Hepatocyte (in vitro differentiated cells): ENCODE measurements at places on chromosomes 1 and 21. TPM values are rescaled to one million over a fixed set of nuclear protein-coding genes. Genes with fewer than 3 reads are reported as not detected.

The CYP4B1 gene
- total RNA-seq = 0.67 TPM in 1 of 2 replicates, not detected in the other

The APCS gene
- 1.2 TPM in 1 of 2 replicates, not detected in the other for total RNA-seq

The B3GALT2 gene
- 7.9 and 9.7 TPM in 2 replicates for total RNA-seq

The SARS1 gene
- total RNA-seq = 179 and 180 TPM in 2 replicates

GRCh38 chr21:28922368-28922767 lies 70.3 kb downstream of the LTN1 start:
- H3K4me3 ChIP-seq = no peak overlapping the region
- H3K4me1 ChIP-seq = no peaks in the 10 kb centered on the region
- no peak overlapping the region for H3K27ac ChIP-seq
- H3K27me3 ChIP-seq = no peaks in the 10 kb centered on the region
- no peaks in the 10 kb centered on the region for H3K36me3 ChIP-seq

- peaks cover 3% of the 10 kb centered on the region for H3K27me3 ChIP-seq
- peaks cover 4% of the 10 kb centered on the region for H3K4me1 ChIP-seq
- H3K4me3 ChIP-seq = no peak overlapping the region
- no peaks in the 10 kb centered on the region for H3K36me3 ChIP-seq
- peak; percentile 53 for DNase-seq
Measured at GRCh38 chr1:2001773-2002411, 1.7 kb downstream of the CFAP74 start.

DNA sequence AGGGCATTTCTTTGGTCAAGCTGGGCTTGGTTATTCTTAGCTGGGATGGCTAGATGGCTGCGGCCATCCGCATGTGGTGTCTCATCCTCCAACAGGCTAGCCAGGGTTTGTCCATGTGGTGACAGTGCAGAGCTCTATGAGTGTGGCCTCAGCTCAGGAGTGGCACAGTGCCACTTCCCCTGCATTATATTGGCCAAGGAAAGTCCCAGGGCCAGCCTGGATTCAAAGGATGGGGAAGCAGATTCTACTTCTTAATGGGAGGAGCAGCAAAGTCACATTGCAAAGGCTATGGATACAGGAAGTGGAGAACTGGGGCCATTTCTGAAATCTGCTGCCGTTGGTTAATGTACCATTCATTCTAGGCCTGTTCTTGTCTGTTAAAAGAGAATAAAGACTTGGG lies 34.4 kb downstream of the STUM start:
- H3K4me3 ChIP-seq = no peak overlapping the region
- no peaks in the 10 kb centered on the region for H3K4me1 ChIP-seq
- no peaks in the 10 kb centered on the region for H3K36me3 ChIP-seq
- no peak for DNase-seq

GRCh38 chr1:50047916-50048694 lies 24.4 kb upstream of the AGBL4 start:
- DNase-seq = no peak
- H3K27ac ChIP-seq = no peak overlapping the region

- no peak overlapping the region for H3K4me3 ChIP-seq
- no peak for DNase-seq
- no peak overlapping the region for H3K27ac ChIP-seq
- H3K36me3 ChIP-seq = no peaks in the 10 kb centered on the region
Measured at GRCh38 chr1:227673441-227673840, 61.7 kb downstream of the JMJD4 start.

DNA sequence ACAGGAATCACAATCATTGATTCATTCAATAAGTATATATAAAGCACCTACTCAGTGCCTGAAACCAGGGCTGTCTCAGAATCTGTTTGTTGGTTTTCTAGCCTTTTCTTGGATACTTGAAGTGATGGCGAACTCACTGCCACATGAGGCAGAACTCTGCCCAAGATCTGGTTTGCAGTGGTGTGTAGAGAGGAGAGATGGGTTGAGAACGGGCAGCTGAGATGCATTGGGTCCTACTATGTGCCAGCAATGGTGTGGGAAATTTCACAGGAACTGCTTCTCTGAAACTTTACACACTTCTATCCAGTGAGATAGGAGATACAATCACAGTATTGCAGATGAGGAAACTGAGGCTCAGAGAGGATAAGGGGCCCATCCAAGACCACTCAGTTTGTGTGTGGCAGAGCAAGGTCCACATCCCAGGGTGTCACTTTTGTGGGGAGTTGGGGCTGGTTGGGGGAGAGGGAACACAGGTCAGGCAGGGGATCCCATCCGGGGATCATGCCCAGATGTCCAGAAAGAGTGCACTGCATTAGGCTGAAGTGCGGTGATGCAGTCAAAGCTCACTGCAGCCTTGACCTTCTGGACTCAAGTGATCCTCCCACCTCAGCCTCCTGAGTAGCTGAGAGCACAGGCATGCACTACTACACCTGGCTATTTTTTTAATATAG lies 83.7 kb upstream of the IFFO2 start:
- no peak overlapping the region for H3K4me3 ChIP-seq
- no peaks in the 10 kb centered on the region for H3K27me3 ChIP-seq
- no peak overlapping the region for H3K27ac ChIP-seq
- DNase-seq = no peak
- H3K4me1 ChIP-seq = peaks cover 6% of the 10 kb centered on the region

- peak overlapping the region; percentile 34 for H3K27ac ChIP-seq
- H3K4me1 ChIP-seq = peaks cover 18% of the 10 kb centered on the region
- peaks cover 70% of the 10 kb centered on the region for H3K27me3 ChIP-seq
- H3K36me3 ChIP-seq = no peaks in the 10 kb centered on the region
- peak; percentile 58 for DNase-seq
Measured at GRCh38 chr21:33075596-33076195, 5.8 kb downstream of the OLIG1 start.

DNA sequence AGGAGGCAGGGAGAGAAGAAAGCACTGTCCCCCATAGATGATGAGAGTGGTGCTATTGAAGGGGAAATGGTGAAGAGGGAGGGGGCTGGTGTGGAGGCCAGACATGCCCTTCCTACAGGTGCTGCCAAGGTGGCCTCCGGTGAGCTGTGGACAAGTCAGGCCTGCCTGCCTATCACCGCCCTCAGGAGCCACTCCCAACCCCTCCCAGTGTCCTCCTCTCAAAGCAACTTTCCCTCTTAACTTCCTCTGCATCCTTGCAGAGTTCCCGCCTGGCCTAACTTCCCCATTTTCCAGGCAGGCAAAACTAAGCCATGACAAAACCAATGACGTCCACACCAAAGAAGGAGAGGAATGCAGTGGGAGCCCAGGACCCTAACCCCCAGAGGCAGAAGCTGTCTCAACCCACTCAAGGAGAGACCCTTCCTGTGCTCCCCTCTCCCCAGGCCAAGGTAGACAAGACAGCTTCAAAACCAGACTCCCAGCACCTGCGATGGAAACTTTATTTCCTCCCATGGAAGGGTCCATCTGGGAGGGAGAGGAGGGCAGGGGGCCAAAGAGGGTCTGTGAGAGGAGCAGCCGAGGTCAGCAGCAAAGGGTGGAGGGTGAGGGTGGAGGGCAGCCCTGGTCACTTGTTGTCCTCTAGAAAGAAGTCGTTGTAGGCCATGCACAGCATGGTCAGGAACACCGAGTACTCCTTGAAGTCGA lies 1.0 kb upstream of the S100A6 start:
- peaks cover 41% of the 10 kb centered on the region for H3K4me1 ChIP-seq
- peak overlapping the region; percentile 94 for H3K27ac ChIP-seq
- DNase-seq = no peak
- no peaks in the 10 kb centered on the region for H3K36me3 ChIP-seq

- H3K36me3 ChIP-seq = no peaks in the 10 kb centered on the region
- no peak for DNase-seq
- no peaks in the 10 kb centered on the region for H3K27me3 ChIP-seq
- H3K4me3 ChIP-seq = no peak overlapping the region
- no peak overlapping the region for H3K27ac ChIP-seq
Measured at GRCh38 chr1:228099331-228099732, 3.8 kb downstream of the C1orf35 start.

DNA sequence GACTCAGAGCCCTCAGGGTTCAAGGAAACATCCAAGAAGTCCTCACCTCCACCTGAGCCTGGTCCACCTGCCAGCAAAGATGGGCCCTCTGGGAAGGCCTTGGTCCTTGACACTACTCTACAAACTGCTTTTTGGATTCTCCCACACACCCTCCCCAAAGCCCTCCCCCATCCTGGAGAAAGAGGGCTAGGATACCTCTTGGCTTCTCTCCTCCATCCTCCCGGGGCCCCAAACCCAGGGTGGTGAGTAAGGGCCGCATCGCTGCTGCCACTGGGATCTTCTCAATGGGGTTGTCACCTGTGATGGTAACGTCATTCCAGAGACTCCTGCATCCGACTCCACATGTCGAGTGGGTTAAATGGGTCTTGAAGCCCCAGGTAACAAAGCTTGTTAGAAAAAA lies 26.6 kb downstream of the MATN1 start:
- H3K36me3 ChIP-seq = no peaks in the 10 kb centered on the region
- H3K4me1 ChIP-seq = peaks cover 4% of the 10 kb centered on the region
- H3K4me3 ChIP-seq = no peak overlapping the region
- H3K27ac ChIP-seq = no peak overlapping the region
- H3K27me3 ChIP-seq = no peaks in the 10 kb centered on the region
- DNase-seq = no peak

GRCh38 chr1:113508364-113509164 lies 118.2 kb downstream of the MAGI3 start:
- no peaks in the 10 kb centered on the region for H3K36me3 ChIP-seq
- peak overlapping the region; percentile 38 for H3K27ac ChIP-seq
- no peak overlapping the region for H3K4me3 ChIP-seq
- H3K4me1 ChIP-seq = peaks cover 8% of the 10 kb centered on the region

GRCh38 chr1:78176448-78176847 lies 130.7 kb downstream of the GIPC2 start:
- no peaks in the 10 kb centered on the region for H3K4me1 ChIP-seq
- no peak overlapping the region for H3K4me3 ChIP-seq

DNA sequence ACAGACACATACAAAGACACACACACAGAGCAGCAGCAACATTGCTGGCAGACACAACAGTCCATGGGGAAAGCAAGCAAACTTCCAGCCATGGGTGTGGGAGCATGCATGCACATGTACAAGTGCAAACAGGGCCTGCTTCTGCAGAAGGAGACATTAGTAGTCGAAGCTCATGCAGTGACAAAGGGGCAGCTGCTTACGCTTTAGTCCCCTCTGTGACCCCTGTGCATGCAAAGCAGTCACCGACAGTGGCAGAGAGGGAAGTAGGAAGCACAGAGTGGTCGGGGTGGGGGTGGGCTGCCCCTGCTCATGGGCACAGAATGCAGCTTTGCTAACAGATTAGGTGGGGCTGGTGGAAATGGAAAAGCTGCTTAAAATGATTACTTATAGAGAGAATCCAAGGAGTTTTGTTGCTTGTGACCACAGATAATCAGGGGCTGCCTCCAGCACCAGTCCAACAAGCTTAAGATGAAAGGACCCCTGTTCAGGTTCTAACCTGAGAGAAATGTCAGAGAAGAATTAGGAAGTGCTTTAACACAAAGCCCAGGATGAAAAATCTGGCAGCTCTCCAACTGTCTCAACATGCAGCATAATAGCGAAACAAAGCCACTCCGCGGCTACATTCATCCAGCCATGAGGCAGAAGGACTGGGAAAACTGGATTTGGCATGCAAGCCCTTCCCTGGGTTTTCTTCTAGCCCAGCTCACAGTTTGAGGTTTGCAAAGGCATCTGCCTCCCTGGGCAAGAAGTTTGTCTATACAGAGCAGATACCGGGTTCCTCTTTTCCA lies 378.9 kb downstream of the KCNH1 start:
- H3K4me1 ChIP-seq = no peaks in the 10 kb centered on the region
- DNase-seq = peak; percentile 56
- peaks cover 5% of the 10 kb centered on the region for H3K27me3 ChIP-seq
- H3K27ac ChIP-seq = no peak overlapping the region
- no peak overlapping the region for H3K4me3 ChIP-seq

- no peak overlapping the region for H3K27ac ChIP-seq
- H3K27me3 ChIP-seq = no peaks in the 10 kb centered on the region
- H3K4me1 ChIP-seq = no peaks in the 10 kb centered on the region
- DNase-seq = no peak
- no peak overlapping the region for H3K4me3 ChIP-seq
Measured at GRCh38 chr21:25500598-25500997, 106.7 kb downstream of the MRPL39 start.

DNA sequence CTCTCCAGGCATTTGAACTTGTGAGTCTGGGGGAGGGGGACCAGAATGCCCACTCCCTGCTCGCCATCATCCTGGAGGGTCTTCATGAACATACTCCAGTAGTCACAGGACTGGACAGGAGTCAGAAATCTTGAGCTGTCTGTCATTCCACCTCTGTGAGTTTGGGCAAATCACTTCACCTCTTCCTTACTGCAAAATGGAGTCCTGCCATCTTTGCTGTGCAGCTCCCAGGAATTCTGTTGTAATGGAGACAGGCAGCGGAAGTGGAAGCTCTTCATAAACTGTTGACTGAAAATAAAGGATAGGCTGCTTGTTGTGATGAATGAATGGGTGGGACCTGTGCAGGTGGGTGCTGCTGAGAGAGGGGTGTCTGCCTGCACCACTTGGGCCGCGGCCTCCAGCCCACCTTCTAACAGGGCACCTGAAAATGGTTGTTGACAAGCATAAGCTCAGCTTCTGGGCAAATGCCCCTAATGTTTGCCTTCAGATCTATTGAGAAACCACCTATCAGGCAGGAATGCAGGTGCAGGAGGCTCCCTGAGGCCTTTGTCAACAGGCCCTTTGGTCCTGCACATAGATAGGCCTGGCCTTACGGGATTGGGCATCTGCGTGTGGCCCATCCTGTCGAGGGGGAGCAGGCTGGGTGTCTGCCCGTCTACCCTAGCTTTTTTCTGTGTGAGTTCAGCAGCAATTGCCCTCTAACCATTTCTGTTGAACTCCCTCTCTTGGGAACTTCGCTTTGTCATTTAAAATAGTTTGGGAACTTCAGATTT lies 321.0 kb downstream of the RPS6KC1 start:
- peak overlapping the region; percentile 70 for H3K27ac ChIP-seq
- H3K4me1 ChIP-seq = peaks cover 16% of the 10 kb centered on the region
- H3K27me3 ChIP-seq = no peaks in the 10 kb centered on the region
- peak; percentile 70 for DNase-seq
- H3K4me3 ChIP-seq = no peak overlapping the region

- H3K27ac ChIP-seq = no peak overlapping the region
- H3K27me3 ChIP-seq = no peaks in the 10 kb centered on the region
- DNase-seq = no peak
Measured at GRCh38 chr1:6771441-6771769, 13.8 kb upstream of the CAMTA1 start.

DNA sequence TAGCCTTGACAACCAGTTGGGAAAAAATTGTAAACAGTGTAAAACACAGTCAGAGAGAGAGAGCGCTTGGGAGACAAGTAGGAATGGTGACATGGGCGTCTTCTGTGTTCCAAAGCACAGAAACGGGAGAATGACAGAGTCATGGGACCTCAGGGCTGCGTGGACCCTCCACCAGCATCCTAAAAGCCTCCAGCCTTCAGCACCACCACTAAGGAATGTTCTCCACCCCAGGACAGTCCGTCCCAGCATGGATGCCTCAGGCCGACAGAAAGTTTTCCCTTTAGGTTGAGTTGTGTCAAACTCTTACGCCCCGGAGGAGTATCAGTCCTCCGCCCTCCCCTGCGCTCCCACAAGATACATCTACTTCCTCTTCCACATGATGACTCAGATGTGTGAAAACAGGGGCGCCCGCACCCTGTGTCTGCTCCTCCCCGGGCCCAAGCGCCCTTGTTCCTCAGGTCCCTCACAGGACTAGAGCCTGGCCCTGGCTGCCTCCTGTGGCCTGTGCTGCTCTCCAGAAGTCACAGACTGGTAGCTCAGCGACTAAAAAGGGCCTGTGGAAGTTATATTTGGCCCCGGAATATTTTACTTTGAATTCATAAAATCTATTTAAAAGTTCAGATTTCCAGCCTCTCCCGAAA lies 63.9 kb upstream of the EFHD2 start:
- H3K27ac ChIP-seq = no peak overlapping the region
- H3K4me1 ChIP-seq = no peaks in the 10 kb centered on the region
- H3K27me3 ChIP-seq = no peaks in the 10 kb centered on the region
- no peak overlapping the region for H3K4me3 ChIP-seq

- H3K36me3 ChIP-seq = no peaks in the 10 kb centered on the region
- no peak overlapping the region for H3K27ac ChIP-seq
- DNase-seq = no peak
Measured at GRCh38 chr1:117656202-117656641, 50.4 kb downstream of the TENT5C start.
